ENCODE measurements at places on chromosomes 4 and X.

DNA sequence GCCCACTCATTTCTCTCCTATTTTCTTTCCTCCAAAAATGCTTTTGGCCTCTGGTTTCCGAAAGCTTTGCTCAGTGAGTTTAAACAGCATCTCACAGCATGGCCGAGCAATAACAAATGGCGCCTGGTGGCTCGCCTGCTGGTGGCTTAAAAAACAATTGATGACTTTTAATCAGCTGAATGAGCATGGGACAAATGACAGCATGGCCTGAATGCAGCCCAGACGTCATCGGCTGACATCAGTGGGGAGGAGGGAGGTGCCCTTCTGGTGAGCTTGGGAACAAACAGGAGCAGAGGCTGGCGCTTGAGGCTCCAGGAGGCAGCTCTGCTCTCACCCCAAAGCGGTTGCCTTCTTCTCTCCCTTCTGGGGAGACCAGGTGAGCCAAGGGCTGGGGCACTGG lies 286.4 kb downstream of the BCOR start:
- no peaks in the 10 kb centered on the region for H3K27me3 ChIP-seq
- no peak overlapping the region for H3K27ac ChIP-seq
- DNase-seq = no peak
- peaks cover 25% of the 10 kb centered on the region for H3K4me1 ChIP-seq
- no peaks in the 10 kb centered on the region for H3K36me3 ChIP-seq
- no peak overlapping the region for H3K4me3 ChIP-seq

DNA sequence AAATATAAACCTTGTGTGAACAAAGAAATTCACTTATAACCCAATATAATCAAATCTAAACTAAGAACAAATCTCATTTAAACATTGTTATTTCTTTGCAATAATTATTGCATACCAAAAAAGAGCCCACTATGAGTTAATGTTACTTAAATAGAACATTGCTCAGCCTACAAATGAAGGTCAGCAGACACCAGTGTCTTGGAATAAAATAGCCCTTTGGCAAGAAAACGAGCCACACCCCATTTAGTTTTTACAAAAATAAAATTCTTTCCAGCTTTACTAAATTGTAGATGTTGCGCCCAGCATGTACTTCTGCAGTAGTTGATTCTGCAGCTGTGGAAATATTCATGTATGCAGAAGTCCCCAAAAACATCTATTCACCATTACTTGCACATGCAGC lies 12.2 kb downstream of the PLS3 start:
- H3K4me3 ChIP-seq = no peak overlapping the region
- no peak overlapping the region for H3K27ac ChIP-seq
- no peaks in the 10 kb centered on the region for H3K27me3 ChIP-seq
- DNase-seq = no peak

GRCh38 chr4:18937080-18937479 lies 915.5 kb upstream of the LCORL start:
- no peaks in the 10 kb centered on the region for H3K36me3 ChIP-seq
- no peaks in the 10 kb centered on the region for H3K4me1 ChIP-seq
- no peak for DNase-seq
- H3K27me3 ChIP-seq = no peaks in the 10 kb centered on the region
- no peak overlapping the region for H3K4me3 ChIP-seq

DNA sequence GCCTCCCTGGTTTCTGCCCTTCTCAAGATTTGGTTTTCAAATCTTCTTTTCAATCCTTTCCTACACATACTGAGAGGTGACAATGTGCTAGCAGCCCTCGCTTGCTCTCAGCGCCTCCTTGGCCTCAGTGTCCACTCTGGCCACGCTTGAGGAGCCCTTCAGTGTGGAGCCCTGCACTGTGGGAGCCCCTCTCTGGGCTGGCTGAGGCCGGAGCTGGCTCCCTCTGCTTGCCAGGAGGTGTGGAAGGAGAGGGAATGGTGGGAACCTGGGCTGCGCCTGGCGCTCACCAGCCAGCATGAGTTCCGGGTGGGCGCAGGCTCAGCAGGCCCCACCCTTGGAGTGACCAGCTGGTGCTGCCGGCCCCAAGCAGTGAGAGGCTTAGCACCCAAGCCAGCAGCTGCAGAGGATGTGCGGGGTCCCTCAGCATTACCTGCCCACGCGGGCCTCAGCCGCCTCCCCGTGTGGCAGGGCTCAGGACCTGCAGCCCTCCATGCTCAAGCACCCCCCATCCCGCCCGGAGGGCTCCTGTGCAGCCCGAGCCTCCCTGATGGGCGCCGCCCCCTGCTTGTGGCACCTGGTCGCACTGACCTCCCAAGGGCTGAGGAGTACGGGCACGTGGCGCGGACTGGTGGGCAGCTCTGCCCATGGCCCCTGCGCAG lies 127.5 kb downstream of the COX7B2 start:
- H3K4me3 ChIP-seq = no peak overlapping the region
- H3K4me1 ChIP-seq = no peaks in the 10 kb centered on the region
- H3K36me3 ChIP-seq = no peaks in the 10 kb centered on the region
- no peak for DNase-seq

DNA sequence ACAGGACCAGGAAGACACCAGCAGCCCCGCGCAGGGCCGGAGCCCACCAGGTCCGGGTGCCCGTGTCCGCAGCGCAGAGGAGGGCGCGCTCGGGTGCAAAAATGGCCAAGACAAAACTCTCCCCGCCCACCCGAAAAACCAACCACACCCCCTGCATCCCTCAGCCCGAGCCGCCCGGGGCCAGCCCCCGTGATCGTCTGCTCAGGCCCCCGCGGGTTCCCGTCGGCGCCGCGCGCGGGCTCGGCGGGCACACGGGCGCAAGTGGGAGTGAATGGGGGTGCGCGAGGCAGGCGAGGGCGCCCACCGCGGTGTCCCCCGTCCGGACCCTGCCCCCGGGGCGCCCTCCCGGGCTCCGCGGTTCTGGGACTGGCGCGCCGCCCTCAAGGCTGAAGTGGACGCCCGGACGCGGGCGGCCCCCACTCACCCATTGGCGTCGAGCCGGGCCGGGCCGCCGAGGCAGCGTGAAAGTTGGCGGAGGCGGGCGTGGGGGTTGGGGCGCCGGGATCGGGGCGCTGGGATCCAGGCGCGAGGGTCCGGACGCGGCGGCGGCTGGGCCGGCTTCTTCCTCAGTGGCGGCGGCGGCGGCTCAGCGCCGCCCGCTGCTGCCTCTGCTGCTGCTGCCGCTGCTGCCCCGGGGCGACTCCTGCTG lies 393 bp downstream of the SH3KBP1 start:
- H3K4me1 ChIP-seq = peaks cover 62% of the 10 kb centered on the region
- no peak overlapping the region for H3K27ac ChIP-seq
- peak overlapping the region; percentile 78 for H3K4me3 ChIP-seq
- no peaks in the 10 kb centered on the region for H3K27me3 ChIP-seq
- H3K36me3 ChIP-seq = peaks cover 6% of the 10 kb centered on the region
- peak; percentile 25 for DNase-seq

GRCh38 chrX:102651242-102652011 lies at the start of gene GPRASP1:
GPRASP1 (plus strand) TSS chrX:102651483; CDS start chrX:102653914, 2,431 bp downstream.
- no peaks in the 10 kb centered on the region for H3K27me3 ChIP-seq

DNA sequence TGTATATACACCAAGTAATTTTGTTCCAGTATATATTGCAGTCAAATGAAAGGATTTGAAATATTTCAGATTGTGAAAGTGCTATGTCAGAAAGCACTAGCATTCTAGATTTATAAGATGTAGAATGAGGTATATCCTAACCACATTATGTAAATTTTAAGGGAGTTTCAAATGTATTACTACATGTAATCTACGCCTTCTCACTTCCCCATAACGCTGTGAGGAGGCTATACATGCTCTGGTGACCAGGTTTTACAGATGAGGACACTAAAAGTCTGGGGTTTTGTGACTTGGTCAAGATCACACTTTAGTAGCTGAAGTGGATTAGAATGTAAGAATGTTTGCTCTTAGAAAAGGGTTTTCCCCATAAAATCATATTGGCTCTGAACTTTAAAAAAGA lies 8.1 kb downstream of the ENPEP start:
- H3K27me3 ChIP-seq = peaks cover 22% of the 10 kb centered on the region
- no peak overlapping the region for H3K27ac ChIP-seq
- H3K4me1 ChIP-seq = peaks cover 10% of the 10 kb centered on the region
- H3K36me3 ChIP-seq = no peaks in the 10 kb centered on the region

DNA sequence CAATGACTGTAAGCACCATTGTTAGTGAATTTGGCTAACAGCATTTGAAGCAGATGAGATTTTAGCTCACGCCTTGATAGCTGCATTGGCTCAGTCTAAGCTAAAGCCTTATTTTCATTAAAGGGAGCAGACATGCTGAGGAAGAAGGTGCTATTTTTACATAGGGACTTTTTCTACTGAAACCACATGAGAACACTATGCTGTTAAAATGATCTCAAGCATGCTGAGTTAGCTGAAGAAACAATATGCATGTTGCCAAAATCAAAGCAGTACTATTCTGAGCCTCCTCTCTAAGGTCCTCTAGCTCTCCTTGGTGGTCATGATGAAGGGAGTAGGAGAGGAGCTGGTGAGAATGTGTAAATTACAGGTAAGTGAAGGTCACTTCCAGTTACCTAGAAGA lies 134.4 kb upstream of the JADE1 start:
- H3K36me3 ChIP-seq = no peaks in the 10 kb centered on the region
- no peak overlapping the region for H3K4me3 ChIP-seq
- H3K27ac ChIP-seq = no peak overlapping the region

- peaks cover 2% of the 10 kb centered on the region for H3K27me3 ChIP-seq
- H3K4me1 ChIP-seq = peaks cover 4% of the 10 kb centered on the region
- H3K27ac ChIP-seq = no peak overlapping the region
These were observed 35.8 kb downstream of the UNC5C start for GRCh38 chr4:95513022-95513421.

DNA sequence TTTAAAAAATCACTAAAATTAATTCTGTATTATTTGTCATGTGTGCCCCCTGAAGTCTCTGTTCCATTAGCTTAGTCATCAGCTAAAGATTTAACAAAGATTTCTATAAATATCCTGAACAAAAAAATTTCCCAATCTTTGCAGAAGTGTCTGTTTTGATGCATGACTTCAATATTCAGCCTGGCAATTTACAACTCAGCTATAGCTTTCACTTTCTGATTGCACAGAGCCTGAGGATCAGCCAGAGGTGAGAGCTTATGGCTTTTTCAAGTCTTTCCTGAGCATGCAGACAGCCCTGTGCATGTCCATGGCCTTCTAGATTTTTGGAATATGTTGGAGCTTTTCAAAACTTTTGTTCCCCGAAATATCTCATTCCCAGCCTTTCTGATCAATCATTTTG lies 420.1 kb downstream of the ZNF674 start:
- H3K27ac ChIP-seq = no peak overlapping the region
- no peak for DNase-seq
- peaks cover 9% of the 10 kb centered on the region for H3K4me1 ChIP-seq

- H3K4me1 ChIP-seq = peaks cover 74% of the 10 kb centered on the region
- no peaks in the 10 kb centered on the region for H3K27me3 ChIP-seq
- peak overlapping the region; percentile 68 for H3K4me3 ChIP-seq
- peaks cover 16% of the 10 kb centered on the region for H3K36me3 ChIP-seq
- no peak for DNase-seq
- peak overlapping the region; percentile 86 for H3K27ac ChIP-seq
These were observed 21.2 kb downstream of the HERC3 start for GRCh38 chr4:88613417-88613875.

- DNase-seq = no peak
- H3K4me3 ChIP-seq = no peak overlapping the region
- no peaks in the 10 kb centered on the region for H3K4me1 ChIP-seq
These were observed 427.3 kb upstream of the RASGEF1B start for GRCh38 chr4:81898862-81899504.

GRCh38 chr4:7700665-7701064 lies 239.0 kb downstream of the AFAP1 start:
- H3K4me1 ChIP-seq = no peaks in the 10 kb centered on the region
- DNase-seq = no peak
- H3K4me3 ChIP-seq = no peak overlapping the region

DNA sequence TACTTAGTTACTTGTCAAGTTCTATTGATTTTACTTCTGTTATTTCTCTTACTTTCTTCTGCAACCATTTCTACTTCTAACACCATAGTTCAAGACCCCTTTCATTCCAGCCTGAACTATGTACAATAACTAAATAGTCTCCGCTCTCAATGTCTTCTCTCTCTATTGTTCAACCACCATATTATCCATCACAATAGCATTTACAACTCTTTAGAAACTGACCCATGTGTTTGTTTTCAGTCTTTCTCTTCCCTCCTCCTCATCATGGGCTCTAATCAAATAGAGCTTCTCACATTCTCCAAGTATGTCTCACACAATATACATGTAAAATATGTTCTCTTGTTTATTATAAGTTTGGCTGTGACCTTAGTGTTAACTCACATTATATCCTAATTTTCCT lies 143.6 kb downstream of the ZAR1 start:
- no peak for DNase-seq
- peaks cover 10% of the 10 kb centered on the region for H3K4me1 ChIP-seq
- no peak overlapping the region for H3K27ac ChIP-seq
- no peak overlapping the region for H3K4me3 ChIP-seq
- no peaks in the 10 kb centered on the region for H3K27me3 ChIP-seq
- H3K36me3 ChIP-seq = peaks cover 3% of the 10 kb centered on the region

DNA sequence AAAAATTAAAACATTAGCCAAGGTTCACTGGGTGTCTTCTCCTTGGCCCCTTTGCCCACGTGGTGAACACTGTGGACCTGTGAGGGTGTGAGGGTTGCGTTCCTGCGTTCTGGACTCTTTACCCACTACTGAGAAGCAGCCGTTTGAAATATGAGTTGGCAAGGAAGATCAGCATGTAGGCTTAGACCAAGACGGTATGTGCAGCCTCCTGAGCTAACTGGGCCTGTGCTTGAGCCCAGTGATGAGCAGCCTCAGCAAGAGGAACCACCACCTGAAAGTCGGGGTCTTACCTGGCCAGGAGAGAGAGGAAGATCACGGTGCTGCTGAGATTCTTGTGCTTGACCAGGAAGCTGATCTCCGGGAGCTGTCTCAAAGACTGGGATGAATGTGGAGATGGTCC lies 19.5 kb downstream of the RGS12 start:
- no peak overlapping the region for H3K4me3 ChIP-seq
- no peak overlapping the region for H3K27ac ChIP-seq
- no peak for DNase-seq

DNA sequence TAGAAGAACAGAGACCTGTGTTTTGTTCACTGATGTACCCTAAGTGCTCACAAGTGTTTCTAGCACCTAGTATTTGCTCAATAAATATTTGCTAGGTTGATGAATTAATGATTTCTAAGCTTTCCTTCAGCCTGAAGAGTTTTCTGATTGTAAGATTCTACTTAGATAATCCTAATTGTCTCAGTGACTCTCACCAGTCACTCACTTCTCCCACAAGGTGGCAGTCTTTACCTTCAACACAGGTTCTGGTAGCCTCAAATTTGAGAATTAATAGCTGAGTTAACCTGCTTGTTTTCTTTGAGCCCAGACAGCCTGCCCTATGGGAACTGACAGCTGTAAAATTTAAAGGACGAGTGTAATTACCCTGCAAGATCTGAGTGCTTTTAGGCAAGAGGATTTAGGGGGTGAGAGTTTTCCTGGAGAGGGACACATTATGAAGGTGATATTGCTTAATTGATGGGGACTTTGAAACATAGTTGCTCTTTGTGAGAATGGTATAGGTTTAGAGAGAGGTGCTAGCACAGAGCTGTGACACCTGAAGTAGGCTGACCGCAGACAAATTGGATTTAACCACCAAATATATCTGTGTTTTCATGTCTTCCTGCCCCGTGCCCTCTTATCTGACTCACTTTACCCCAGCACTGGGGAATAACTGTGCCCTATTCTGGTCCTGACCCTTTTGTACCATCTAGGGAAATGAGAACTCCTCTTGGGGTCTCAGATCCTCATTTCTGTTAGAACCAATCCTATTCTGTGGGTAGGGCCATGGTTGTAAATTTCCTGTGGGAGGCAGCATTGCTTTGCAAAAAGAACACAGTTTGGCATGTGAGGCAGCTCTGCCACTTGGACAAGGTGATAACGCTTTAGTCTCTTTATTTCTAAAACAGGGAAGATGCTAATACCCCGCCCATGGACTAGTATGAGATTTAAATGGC lies 27.7 kb downstream of the CD38 start:
- no peaks in the 10 kb centered on the region for H3K36me3 ChIP-seq
- no peaks in the 10 kb centered on the region for H3K27me3 ChIP-seq
- peaks cover 24% of the 10 kb centered on the region for H3K4me1 ChIP-seq
- no peak overlapping the region for H3K4me3 ChIP-seq
- no peak overlapping the region for H3K27ac ChIP-seq
- DNase-seq = peak; percentile 32

Measured in activated naive CD8-positive, alpha-beta T cell treated with anti-CD3 and anti-CD28 coated beads, Interleukin-2, amount 50 U/mL, for 24 hours (primary cell).